ENCODE measurements at places on chromosomes 5 and 9.

DNA sequence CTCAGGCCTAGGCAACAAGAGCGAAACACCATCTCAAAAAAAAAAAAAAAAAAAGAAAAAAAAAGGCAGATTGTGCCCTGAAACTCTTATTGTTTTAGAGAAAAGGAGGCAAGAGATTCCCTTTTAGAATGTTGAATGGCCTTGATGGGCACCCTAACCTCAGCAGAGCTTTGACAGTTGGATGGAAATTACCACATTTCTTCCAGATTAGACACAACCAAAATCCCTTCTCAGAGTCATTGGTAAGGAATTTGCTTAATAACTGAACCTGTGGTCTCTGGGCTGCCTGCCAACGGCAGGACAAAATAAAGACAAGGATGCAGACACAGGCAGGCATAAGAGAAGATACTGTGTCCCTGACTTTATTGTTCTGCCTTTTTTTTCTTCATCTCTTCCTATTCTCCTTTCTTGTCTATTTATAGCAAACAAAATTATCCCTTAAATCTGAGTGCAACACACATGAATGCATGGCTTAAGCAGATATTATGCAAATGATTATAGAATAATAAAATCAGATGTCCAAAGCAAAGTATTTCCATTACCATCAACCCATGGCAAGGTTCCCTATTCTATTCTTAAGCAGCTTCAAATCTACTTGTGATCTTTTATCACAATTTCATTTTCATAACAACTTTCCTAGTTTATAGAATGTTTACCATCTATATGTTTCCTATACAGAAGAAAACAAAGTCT, 37.3 kb upstream of the TRIO start:
- DNase-seq = no peak

- peak; percentile 17 for DNase-seq
Observed at GRCh38 chr5:157743163-157744050, at the start of gene LSM11. TSS of gene LSM11 (plus strand) at chr5:157743712. CDS start at chr5:157743751, 39 bp downstream.

GRCh38 chr5:84298628-84299027, 86.1 kb downstream of the EDIL3 start:
- DNase-seq = no peak

- DNase-seq = peak; percentile 72
Observed at GRCh38 chr9:89564346-89564878, 40.4 kb upstream of the GADD45G start.

DNA sequence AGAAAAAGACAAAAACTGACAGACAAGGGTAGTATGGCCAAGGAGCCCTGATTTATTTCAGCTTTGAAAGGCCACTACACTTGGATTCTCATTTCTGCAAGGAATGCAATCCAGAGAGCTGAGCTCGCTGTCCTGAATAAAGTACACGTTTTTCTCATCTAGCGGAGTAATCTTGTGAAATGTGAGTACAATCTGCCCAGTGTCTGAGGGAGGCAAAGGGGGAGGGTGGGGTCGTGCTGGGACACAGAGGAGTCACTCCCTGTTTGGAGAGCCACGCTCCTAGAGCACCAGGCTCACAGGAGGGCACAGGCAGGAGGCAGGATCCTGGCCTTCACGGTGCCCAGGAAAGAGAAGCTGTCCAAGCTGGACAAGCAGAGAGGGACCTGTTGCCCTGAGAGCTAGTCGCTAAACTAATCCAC, 51.0 kb upstream of the IFNK start:
- no peak for DNase-seq

- no peak for DNase-seq
Observed at GRCh38 chr5:170365831-170366230, 23.3 kb downstream of the KCNMB1 start.

DNA sequence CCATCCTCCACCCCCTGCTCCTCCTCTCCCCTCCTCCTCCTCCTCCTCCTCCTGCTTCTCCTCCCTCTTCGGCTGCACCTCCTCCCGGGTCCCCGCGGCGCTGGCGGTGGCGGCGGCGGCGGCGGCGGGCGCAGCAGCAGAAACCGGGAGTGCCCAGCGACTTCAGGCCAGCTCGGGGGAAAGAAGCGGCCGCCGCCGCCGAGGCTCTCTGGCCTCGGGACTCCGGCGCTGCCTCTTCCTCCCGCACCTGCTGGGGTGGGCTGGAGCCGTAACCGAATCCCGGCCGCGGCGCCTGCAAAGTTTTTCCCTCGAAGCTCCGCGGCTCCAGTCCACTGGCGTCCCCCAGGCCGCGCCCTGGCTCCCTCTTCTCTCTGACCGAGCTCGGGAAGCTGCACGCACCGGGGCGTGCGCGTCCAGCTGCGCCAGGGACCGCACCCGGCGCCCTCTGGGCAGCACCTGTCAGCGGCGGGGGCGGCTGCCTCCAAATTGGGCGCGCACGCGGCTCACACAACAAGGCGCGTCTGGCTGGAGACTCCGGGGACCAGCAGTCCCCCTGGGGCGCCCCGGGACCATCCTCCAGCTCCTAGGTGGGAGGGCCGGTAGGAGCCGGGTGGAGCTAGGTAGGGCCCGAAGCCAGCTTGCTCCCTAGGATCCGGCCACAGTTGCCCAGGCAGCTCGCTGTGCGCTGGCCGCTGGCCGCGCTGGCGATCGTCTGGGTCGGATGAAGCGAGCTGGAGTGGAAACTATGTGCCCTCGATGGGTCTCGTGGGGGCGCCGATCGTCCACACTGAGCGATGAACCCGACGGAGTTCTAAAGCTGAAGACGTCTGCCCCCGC, at the start of gene MCTP1:
Gene MCTP1, minus strand, starts transcription at position 523 of the 837 bp plus-strand sequence.
- no peak for DNase-seq

DNA sequence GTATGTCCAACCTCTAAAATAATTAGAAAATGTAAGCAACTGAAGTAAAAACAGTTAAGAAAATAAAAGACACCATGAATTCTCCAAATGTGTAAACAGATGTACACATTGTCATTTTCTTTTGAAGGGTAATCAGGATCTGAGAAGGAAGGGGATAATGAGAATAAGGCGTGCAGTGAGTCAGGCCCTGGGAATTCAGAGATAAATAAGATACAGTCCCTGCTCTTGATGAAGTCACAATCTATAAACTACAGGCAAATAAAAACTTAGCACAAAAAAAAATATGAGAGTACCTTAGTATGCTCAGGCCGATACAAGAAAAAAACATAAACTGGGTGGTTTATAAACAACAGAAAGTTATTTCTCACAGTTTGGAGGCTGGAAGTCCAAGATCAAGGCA, 315.3 kb downstream of the DNAH5 start:
- no peak for DNase-seq

GRCh38 chr9:87179553-87180340, 232.4 kb upstream of the GAS1 start:
- no peak for DNase-seq

GRCh38 chr5:84885485-84886258, 501.0 kb upstream of the EDIL3 start:
- no peak for DNase-seq

DNA sequence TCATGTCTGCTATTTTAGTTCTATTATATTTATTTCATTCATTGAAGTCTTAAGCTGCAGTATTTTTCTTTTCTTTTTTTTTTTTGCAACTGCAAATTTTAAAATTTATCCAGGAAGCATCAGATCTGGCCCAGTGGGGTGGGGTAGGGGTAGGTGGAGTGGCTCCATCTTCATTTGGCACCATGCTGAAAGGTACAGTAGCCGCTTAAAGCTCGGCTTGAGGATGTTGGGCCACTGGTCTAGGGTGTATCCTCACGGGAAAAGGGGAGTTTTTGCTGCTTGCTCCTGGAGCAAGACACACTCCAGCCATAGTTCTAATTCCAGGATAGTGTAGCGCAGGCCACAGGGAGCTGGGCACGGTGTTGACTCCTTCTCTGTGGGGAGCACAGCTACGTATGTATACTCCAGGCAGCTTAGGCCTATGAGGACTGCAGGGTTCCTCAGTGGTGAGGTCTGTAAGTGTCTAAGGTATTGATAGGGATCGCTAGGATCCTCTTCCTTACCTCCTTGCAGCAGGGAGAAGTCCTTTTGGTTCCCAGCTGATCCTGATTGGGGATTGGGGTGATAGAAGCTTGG, 22.7 kb downstream of the RCL1 start:
- no peak for DNase-seq

GRCh38 chr9:5566054-5566618, 55.8 kb downstream of the PDCD1LG2 start:
- DNase-seq = no peak

DNA sequence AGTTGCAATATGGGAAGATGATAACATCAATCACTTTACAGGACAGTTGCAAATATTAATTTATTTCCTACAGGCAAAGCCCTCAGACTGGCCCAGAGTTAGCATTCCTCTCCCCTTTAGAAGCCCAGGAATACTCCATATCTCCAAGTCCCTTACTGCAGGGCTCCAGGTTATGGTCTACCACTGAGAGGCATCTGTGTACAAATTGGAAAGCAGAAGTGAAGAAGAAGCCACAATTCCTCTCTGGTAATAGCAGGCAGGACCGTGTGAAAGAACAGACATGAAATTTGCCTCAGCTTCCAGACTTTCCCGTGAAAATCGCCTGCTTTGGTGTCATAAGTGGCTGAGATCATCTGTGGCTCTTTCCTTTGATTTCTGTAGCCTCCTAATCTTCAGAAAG, 289.6 kb downstream of the GLIS3 start:
- no peak for DNase-seq

DNA sequence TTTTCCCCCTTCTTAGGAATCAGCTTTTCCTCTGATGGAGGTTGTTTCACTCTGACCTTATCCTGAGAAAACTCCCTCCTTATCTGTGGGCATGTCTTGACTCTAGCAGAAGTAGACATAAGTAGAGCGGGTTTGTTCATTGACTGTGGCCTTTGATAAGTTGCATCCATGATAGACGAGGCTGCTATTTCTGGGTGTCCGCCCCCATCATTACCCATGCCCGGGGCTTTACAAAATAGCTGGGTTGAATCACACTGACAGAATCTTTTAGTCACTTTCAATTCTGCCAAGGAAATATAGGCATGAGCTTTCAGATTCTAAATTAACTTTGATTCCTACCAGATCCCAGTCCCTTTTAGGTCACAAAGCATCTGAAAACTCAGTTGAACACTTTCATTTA, 223.8 kb downstream of the SEC61B start:
- DNase-seq = no peak

DNA sequence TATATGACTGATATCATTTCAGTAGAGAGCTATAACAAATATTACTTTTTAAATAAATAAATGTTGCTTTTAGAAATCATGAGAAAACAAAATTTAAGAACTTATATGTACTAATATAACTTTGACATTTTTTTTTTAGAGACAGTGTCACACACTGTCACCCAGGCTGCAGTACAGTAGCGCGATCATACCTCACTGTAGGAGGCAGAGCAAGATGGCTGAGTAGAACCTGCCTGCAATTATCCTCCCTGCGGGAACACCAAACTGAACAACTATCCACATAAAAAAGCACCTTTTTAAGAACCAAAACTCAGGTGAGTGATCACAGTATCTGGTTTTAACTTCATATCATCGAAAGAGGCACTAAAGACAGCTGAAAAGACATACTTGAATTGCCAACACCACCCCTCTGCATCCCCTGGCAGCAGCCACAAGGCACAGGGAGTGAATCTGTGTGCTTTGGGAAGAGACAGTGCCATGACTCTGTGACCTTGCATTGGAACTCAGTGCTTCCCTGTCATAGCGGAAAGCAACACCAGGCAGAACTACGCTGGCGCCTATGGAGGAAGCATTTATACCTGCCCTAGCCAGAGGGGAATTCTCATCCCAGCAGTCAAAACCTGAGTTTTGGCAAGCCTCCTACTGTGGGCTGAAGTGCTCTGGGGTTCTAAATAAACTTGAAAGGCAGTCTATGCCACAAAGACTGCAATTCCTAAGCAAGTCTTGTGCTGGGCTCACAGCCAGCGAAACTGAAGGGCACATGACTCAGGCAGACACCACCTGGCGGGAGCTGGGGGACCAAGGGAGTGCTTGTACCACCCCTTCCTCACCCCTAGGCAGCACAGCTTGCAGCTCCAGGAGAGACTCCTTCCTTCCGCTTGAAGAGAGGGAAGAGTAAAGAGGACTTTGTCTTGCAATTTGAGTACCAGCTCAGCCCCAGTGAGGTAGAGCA, 142.7 kb downstream of the FBXL17 start:
- peak; percentile 12 for DNase-seq

DNA sequence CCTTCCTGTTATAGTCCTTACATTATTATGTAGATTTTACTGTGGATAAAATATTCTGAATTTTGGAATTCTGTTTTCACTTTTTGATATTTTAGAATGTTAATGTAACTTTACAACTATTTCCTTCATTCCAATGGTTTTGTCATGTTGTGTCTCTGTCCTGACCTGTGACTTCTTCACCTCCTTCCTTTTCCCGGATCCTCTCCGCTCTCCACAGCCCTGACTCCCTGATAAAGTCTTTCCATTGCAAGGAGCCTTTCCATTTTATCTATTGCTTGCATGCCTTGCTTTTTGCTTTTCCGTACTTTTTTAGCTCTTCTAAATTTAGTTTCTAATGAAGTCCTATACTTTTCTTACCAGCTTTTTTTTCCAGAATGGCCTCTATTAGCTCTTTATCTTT, 117.6 kb upstream of the ARRDC3 start:
- DNase-seq = no peak

GRCh38 chr5:76351176-76351575, 51.9 kb upstream of the IQGAP2 start:
- no peak for DNase-seq

GRCh38 chr9:81588148-81588871, 101.0 kb downstream of the TLE1 start:
- DNase-seq = no peak

GRCh38 chr9:113465599-113466140, 2.1 kb downstream of the RGS3 start:
- DNase-seq = no peak

GRCh38 chr9:136001231-136001630, 40.1 kb upstream of the UBAC1 start:
- no peak for DNase-seq

DNA sequence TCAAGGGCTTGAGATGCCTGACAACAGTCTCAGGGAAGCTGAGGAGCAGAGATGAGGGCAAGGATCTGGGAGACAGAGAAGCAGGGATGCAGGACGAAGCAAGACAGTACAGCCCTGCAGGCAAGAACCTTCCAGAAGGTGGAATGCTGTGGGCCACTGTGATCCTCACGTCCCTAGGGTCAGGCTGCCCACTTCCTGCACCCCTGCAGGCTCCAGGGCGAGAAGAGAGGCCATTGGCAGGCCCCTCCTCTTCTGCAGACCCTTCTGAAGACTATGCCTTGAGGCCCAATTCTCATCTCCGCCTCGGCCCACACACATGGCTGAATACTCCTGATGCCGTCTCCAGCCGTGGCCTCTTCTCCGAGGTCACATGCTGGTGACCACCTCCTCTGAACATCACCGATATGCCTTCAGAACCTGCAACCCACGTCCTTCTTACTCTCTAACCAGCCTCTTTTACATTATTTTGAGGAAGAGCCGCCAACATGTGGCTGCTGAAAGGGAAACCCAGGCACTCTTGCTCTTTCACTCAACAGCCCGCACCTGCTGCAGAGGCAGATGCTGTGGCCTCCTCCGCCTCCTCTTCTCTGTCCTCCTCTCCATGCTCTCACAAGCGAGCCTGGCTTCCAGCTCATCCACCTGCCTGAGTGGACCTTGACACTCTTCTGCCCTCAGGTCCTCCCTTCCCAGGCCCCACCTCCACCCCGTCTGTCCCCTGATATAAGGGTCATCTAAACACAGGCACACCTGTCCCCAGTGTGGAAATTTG, 181.5 kb downstream of the IRX2 start:
- DNase-seq = no peak

- no peak for DNase-seq
Observed at GRCh38 chr9:95644377-95644776, 127.6 kb upstream of the PTCH1 start.

Measured in iPS DF 19.7 (cell line).